ENCODE measurements at places on chromosomes 3 and 15.

- no peak for DNase-seq
Observed at GRCh38 chr15:96312641-96313335, 17.7 kb upstream of the NR2F2 start.

DNA sequence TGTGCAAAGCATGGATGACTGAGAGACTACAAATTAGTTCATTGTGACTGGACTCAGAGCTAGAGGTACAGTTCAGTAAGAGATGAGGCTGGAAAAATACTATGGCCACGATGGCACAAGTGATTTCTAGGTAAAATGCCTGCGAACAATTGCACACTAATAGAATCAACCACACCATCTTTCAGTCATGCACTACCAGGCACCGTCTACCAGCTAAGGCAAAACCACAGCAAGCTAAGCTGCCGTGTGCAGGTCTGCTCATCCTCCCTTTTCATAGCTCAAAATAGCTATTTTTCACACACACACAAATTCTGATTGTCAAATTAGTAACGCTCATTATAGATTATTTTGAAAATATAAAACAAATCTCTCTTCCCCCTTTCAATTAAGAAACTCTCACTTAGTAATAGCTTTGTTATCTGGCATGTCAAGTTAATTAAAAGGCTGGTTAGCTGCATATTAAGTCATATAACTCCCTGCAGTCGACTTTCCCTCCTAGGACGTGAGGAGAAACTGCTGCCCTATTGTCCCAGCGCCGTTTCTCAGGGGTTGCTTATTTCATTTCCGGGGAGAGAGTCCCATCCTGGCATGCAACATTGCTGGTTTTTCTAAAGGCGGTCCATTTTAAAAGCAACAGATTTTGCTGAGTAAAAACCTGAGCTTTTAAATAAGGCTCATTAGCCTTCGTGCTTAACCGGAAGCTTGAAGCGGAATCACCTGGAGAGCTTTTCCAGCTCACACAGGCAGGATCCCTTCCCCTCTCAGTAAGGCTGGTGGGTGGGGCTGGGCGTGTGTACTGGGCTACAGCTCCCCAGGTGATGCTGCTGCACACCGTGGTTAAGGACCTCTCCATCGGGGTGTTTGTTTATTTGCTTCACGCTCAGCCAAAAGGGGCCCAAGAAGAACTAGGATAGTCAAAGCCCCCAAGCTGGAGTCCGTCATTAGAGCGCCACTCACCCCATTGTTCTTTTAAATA is 16.9 kb upstream of the MEX3B start:
- no peak for DNase-seq

DNA sequence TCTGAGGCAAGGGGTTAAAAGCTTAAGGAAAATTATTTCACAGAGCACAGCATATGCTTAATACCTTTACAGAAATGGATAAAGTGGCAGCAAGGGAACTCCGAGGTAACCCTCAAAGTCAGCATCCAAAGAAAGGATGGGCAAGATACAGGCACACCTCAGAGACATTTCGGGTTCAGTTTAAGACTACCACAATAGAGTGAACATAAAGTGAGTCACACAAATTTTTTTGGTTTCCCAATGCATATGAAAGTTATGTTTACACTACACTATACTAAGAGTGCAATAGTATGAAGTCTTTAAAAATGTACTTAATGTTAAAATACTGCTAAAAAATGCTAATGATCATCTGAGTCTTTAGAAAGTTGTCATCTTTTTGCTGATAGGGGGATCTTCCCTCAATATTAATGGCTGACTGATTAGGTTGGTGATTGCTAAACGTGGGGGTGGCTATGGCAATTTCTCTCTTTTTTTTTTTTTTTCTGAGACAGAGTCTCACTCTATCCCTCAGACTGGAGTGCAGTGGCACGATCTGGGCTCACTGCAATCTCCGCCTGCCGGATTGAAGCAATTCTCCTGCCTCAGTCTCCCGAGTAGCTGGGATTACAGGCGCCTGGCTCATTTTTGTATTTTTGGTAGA is 10.0 kb downstream of the UBR1 start:
- no peak for DNase-seq

GRCh38 chr15:43009206-43009605 is 88.6 kb upstream of the TTBK2 start:
- no peak for DNase-seq

DNA sequence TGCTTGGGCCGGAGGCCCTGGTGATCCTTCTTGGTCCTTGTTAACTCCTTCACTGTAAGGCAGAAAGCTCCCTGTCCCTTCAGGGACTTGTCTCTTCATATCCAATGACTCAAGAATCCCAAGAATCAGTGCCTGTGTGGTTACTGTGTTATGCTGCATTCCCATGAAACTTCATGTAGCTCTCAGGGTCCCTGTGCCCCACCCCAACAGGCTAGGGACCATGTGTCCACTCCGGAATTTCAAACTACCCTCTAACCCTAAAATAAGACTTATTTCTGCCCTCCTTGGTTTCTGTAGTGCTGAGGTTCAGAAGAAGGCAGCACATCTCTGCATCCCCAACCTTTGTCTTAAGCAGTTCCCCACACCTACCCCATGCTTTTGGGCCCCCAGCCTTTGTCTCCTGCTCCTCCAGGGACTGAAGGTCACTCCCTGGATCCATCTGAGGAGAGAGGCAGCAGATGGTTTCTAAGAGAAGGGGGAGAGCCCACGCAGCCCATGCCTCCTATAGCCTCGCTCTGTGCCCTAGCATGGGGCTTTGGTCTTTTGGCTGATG is 531 bp upstream of the MAP1A start:
- DNase-seq = no peak

GRCh38 chr3:38545550-38545949 is 49.4 kb downstream of the EXOG start:
- DNase-seq = no peak

- no peak for DNase-seq
Observed at GRCh38 chr15:64464276-64465005, 4.1 kb downstream of the ZNF609 start.

- DNase-seq = no peak
Observed at GRCh38 chr3:157130467-157131251, 29.3 kb downstream of the CCNL1 start.

- DNase-seq = no peak
Observed at GRCh38 chr3:108673988-108674661, 83.1 kb downstream of the RETNLB start.

- no peak for DNase-seq
Observed at GRCh38 chr15:84685304-84685703, 27.3 kb upstream of the NMB start.

DNA sequence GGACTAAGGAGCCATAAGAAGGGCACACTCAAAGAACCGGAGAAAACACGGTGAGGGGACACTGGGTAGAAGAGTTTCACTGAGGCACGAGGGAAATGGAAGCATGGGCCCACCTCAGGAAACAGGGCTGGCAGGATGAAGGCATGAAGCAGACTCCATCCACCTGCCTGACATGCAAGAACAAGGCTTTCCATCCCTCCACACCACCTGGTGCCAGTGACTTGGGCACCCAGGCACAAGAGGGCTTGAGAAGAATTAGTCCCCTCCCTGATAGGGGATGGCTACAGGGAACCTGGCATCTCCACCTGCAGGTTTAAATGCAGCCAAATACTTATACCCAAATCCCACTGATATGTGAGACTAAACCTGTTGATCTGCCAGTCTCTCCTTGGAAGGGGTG is 38.9 kb upstream of the PPP2R3A start:
- DNase-seq = no peak

DNA sequence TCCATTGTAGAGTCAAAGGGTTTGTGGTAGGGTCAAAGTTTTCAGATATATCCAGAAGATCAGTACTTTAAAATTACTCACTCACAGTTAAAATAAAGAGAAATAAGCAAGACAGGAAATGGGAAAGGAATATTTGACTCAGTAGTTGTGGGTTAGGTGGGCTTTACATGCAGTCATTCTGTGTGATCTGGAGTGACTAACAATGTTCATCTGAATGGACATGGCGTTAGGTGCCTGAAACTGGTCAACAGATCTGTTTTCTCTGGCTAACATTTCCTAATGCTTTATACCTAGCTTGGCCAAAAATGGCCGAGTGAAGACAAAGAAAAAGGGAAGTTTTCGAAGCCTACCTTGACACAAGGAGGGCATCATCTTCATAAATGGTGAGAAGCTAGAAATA is 133.4 kb upstream of the SATB1 start:
- DNase-seq = no peak

GRCh38 chr15:80152896-80153876 is at the start of gene FAH:
TSS of gene FAH (plus strand) at chr15:80152999. CDS start at chr15:80153055, 56 bp downstream.
- peak; percentile 32 for DNase-seq

- DNase-seq = peak; percentile 80
Observed at GRCh38 chr15:100873029-100873677, 6.5 kb upstream of the ALDH1A3 start.

DNA sequence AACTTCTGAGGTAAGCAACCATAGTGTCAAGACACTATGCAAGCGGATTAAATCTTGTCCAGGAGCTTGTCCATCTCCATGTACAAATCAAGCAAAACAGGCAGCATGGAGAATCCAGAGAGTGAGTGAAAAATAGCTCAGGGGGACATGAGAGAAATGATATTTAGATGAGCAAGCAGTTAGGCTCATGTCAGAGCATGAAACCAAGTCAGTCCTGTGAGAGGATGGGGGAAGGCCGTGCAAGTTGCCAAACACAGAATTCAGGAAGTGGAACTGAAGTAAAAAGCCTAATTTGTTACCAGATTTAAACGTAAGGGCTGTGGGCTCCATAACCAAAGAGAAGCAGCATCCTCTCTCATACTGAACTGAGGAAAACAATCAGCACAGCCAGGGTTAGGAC is 995.9 kb downstream of the MCTP2 start:
- no peak for DNase-seq

- no peak for DNase-seq
Observed at GRCh38 chr3:10333349-10333650, 12.4 kb upstream of the SEC13 start.

- DNase-seq = no peak
Observed at GRCh38 chr3:57673156-57673555, 19.7 kb downstream of the DENND6A start.

- no peak for DNase-seq
Observed at GRCh38 chr3:36763850-36764703, at the start of gene DCLK3. TSS of gene DCLK3 (minus strand) at chr3:36764553. CDS start at chr3:36764263, 290 bp downstream.

DNA sequence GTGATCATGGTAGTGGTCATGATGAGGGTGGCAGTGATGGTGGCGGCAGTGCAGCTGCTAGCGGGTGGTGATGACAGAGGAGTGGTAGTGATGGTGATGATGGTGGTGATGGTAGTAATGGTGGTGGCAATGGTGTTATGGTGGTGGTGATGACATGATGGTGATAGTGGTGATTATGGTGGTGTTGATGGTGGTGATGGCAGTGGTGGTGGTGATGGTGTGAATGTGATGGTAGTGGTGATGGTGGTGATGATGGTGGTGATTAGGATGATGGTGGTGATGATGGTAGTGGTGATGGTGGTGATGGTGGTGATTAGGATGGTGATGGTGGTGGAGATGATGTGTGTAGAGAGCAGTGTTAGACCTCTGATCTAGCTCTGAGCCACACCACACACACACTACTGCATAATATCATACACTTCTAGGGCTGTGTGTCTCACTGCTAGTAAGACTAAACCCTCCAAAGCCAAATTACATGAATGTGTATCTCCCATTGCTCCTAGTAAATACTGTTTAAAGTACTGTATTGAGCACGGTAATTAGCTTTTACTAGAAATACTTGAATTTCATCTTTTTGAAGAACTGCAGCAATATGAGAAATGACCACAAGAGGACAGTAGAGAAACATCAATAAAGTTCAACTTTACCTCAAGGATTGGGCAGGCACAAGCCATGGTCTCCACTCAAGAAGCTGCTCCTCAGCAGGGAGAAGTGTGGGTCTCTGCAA is 28.8 kb downstream of the TMED3 start:
- DNase-seq = peak; percentile 11

Measured in kidney glomerular epithelial cell (primary cell).